ENCODE measurements at places on chromosomes 2 and 18. TPM values are rescaled to one million over a fixed set of nuclear protein-coding genes. Genes with fewer than 3 reads are reported as not detected.
A peak's percentile ranks its signal among the peaks of the same experiment; 100 is the strongest.

GRCh38 chr2:134249755-134250154 lies 4.1 kb upstream of the MGAT5 start:
- DNase-seq = no peak

- no peak for DNase-seq
Measured at GRCh38 chr2:229269146-229269545, 1.9 kb downstream of the PID1 start.

Gene ZSWIM2
- not detected for total RNA-seq

DNA sequence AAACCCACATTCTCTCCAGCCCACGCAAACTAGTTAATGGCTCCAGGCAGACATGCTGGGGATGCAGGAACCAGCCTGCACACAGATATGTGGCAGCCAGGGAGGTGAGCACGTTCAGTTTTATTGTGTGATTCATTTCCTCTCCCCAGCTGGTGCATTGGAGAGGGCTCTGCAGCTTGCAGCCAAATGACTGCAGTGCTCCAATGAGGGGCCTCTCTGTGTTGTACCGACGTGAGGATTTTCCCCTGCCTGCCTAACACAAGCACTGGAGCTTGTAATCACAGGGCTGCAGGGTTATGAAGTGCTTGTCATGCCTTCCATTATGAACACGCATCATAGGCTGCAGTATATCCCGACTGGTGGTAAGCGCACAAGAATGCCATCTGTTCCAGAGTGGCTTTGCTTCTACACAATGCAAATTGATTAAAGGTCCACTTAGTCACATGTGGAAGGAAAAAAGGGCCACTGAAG lies 92.3 kb upstream of the THUMPD2 start:
- DNase-seq = no peak

Gene KLHL30
- not detected for total RNA-seq

Gene PPP1R7
- total RNA-seq = 60.2 TPM

DNA sequence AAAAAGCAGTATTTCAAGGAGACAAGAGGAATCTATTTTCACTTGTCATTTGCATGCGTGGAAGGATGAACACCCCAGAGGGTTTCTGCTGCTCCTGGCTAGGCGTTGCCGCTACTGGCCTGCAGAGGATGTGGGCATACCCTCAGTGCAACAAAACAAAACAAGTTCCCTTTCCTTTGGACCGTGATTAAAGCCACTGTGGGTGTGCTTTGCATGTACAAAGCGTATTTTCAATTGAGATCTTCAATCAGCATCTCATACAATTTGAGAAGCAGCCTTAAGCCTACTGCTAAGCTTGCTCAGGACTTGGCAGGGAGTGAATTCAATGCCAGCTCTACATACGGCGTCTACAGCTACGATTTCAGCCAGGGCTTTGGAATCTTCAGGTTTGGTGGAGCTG lies 298.4 kb downstream of the LPIN1 start:
- DNase-seq = no peak

DNA sequence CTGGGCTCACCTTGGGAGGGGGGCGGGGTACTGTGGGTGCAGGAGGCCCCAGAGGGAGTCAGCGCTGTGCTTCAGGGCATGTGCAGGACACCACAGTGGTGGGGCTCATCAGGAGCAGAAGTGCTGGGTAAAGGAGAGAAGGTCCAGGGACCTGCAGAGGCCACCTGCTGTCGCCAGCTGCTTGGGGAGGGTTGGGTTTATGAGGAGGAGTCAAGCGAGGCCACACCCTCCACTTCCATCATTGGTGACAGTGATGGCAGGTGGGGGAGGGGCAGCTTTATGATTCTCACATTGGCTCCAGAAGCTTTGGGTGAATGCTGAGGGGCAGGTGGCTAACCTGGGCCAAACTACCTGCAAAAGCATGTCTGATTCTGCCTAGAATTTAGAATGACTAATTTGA lies 392.6 kb downstream of the HRH4 start:
- DNase-seq = peak; percentile 35

Gene GKN1
- total RNA-seq = not detected

Gene KLF7
- total RNA-seq = 33.4 TPM

- no peak for DNase-seq
Measured at GRCh38 chr18:22840606-22841144, 92.5 kb upstream of the RBBP8 start.

Gene FAM237A
- total RNA-seq = not detected

- DNase-seq = no peak
Measured at GRCh38 chr18:42005782-42006181, 50.7 kb downstream of the PIK3C3 start.

DNA sequence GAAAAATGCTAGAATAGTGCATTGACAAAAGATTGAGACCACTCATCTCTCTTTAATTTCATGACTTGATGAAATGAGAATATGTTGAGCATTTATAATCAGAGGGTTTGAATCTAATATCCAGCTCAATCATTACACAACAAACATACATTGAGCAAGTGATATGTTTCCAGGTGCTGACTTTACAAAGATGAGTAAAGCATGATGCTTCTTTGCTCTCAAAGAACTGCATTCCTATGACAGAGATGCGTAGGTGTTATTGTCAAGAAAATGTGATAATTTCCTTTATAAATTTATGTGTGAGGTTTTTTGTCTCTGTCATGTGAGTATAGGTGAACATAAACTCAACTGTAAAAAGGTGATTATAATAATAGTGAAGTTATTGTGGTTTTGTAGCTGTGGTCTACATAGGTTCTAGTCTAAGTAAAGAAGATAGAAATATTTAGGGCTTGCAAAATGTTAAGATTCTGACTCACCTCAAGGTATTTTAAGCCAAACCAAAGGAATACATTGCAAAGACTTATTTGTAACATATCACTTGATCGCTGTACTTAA lies 389.8 kb downstream of the GALNT13 start:
- no peak for DNase-seq

- no peak for DNase-seq
Measured at GRCh38 chr2:225137971-225138370, 95.7 kb upstream of the DOCK10 start.

Gene TMEM169
- 1.0 TPM for total RNA-seq

DNA sequence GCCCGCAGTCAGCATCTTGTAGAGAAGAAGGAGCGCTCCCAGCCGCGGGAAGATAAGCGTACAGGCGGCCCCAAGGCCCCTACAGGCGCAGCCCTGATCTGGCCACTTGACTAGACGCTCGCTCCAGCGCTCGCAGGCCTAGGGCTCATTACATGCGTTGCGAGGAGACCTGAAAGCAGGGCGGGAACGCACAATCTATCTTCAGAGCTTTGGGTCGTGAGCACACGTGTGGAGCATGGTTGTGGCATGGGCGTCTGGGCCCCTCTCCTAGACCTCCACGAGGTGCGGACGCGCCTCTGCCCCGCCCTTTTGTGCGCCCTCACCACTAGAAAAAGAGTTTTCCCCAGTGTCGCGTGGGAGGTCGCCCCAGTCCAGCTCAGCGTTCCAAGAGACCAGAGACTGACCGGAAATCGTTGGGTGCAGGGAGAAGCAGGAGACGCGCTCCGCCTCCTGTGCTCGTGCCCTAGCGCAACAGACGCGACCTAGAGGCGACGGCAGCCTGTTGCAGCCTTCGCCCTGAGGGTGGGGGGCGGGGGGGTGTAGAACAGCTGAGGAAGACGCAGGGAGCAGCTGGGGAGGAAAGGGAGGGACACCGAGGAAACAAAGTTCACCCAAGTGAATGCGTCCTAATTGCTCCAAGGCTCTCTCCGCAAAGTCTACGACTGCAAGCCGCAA lies 12.6 kb downstream of the NR4A2 start:
- DNase-seq = peak; percentile 69

DNA sequence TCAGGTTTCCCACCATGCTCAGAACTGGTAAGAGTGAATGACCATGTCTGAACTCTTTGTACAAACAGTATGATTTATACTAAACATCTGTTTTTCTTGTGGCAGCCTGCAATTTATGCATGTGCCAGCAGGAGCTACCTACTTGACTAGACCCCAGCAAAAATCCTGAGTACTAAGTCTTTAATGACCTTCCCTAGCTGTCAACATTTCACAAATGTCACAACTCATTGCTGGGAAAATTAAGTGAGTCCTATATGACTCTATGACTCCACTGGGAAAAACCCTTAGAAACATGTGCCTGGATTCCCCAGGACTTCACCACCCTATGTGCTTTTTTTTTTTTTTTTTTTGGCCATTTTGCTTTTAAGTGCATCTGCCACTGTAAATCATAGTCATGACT lies 1225.8 kb downstream of the SUCLG1 start:
- no peak for DNase-seq

Gene MYO3B
- total RNA-seq = 0.63 TPM

DNA sequence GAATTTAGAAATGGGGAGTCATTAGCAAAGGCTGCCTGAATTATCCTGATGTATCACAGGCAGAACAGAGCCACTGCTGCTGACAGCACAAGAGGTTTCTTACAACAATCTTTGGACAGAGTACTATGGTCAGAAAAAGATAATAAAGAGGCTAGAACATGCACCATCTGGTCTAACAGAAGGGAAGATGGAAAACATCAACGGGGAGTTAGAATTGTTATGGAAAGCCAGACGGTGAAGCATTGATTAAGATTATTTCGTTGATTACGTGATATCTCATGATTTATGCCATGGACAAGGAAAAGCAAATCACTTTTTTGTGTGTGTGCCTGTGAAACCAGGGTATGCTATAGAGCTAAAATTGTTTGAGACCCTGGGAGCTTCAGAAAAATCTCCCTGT lies 409.4 kb upstream of the ETAA1 start:
- DNase-seq = no peak

Gene LRATD1
- 0.31 TPM for total RNA-seq

- DNase-seq = no peak
Measured at GRCh38 chr2:203679401-203679800, 27.0 kb upstream of the CD28 start.

DNA sequence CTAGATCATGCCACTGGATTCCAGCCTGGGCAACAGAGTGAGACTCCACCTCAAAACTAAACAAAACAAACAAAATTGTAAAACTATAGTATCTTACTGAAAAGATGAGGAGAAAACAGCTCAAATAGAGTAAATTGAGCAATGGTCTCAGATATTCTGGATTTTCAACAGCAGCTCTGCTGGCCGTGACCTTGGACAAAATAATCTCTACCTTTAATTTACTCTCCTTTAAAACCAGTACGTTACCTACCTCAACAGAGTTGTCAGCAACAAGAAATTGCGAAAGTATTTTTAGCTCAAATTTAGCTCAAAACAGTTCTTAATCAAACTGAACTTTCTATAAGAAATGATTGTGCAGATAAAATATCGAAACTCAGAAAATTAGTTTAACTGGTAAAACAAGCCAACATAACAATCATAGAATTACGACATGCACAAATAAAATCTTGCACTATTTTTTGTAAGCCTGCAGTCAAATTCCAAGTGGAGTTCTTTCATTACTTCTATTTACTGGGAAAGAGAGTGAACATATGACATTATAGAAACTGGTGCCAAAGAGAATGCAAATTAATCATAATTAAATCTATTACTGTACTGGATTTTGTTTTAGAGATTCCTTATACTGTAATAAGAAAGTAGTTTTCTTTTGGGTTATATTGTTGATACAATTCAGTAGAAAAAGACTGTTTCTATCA lies 40.8 kb downstream of the TRIP12 start:
- DNase-seq = no peak

- no peak for DNase-seq
Measured at GRCh38 chr18:68177807-68178702, 536.9 kb downstream of the TMX3 start.

- no peak for DNase-seq
Measured at GRCh38 chr2:42653908-42654445, 85.5 kb downstream of the MTA3 start.

GRCh38 chr2:171260471-171261424 lies 100.1 kb upstream of the TLK1 start:
- DNase-seq = peak; percentile 42

DNA sequence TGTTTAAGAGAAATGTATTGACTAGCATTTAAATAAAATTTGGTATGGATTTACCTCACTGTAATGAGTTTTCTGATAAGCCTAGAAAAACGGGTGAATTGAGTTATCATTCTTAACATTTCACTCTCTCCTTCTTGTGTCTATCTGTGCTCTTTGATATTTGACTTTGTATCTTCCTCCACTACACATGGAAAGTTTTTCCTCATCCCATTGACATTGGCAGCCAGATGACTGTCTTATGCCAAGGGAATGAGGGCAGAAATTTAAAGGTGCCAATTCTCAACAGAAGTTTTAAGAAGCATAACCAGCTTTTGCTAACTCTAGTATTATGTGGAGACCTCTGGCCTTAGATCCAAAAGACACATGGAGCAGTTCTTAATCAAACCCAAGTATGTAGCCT lies 376.6 kb downstream of the DSEL start:
- DNase-seq = no peak

- no peak for DNase-seq
Measured at GRCh38 chr2:232802091-232802490, 25.7 kb upstream of the KCNJ13 start.

DNA sequence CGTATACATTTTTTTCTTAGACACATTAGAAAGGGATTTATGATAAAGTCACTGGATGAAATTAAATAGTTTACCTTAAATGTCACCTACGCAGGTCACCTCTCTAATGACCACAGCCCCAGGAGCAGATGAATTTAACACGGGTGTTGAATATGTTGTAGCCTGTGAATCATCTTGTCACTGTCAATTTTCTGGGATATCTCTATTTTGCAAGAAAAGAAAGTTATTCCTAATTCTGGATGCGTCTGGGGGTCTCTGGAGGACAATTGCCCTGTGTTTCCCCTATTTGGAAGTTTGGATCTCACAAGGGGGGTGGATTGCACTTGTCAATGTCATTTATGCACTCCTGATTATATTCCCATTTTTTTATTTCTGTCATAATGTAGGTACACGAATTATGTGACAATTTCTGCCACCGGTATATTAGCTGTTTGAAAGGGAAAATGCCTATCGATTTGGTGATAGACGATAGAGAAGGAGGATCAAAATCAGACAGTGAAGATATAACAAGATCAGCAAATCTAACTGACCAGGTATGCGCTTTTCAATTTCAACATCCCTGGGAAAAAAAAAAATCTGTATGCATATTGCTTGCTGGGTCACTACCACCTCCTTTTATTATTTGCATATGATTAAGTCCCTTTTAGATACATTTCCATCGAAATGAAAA lies 7.7 kb downstream of the MEIS1 start:
- DNase-seq = no peak

Gene MAP3K19
- not detected for total RNA-seq

DNA sequence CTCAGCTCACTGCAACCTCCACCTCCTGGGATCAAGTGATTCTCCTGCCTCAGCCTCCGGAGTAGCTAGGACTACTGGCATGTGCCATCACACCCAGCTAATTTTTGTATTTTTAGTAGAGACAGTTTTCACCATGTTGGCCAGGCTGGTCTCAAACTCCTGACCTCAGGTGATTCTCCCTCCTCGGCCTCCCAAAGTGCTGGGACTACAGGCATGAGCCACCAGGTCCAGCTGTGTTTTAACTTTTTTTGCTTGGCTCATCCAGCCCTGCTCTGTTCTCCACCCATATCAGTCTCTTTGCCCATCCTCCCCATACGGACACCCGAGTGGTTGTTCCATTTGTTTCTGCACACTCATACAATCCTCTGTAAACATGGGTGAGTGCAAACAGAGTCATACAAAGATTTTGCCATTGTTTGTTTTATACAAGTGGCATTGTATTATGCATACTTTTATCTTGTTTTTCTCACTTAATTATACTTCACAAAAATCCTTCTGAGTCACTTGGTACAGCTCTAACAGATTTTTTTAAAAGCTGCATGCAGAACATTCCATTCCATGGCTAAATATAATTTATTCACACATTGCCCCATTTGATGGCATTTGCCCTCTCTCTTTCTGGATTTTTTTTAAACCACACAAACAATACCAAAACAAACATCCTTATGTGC lies 5.3 kb downstream of the APOB start:
- no peak for DNase-seq

- DNase-seq = no peak
Measured at GRCh38 chr2:127071901-127072328, 35.0 kb downstream of the BIN1 start.

GRCh38 chr2:184769023-184769422 lies 170.7 kb downstream of the ZNF804A start:
- no peak for DNase-seq
